ENCODE measurements at places on chromosomes 11 and 22.

GRCh38 chr11:69934861-69935494 lies 115.8 kb upstream of the FGF3 start:
- no peak overlapping the region for H3K4me3 ChIP-seq
- DNase-seq, result no peak
- H3K27me3 ChIP-seq, result peaks cover 4% of the 10 kb centered on the region
- no peaks in the 10 kb centered on the region for H3K36me3 ChIP-seq
- H3K27ac ChIP-seq, result no peak overlapping the region

DNA sequence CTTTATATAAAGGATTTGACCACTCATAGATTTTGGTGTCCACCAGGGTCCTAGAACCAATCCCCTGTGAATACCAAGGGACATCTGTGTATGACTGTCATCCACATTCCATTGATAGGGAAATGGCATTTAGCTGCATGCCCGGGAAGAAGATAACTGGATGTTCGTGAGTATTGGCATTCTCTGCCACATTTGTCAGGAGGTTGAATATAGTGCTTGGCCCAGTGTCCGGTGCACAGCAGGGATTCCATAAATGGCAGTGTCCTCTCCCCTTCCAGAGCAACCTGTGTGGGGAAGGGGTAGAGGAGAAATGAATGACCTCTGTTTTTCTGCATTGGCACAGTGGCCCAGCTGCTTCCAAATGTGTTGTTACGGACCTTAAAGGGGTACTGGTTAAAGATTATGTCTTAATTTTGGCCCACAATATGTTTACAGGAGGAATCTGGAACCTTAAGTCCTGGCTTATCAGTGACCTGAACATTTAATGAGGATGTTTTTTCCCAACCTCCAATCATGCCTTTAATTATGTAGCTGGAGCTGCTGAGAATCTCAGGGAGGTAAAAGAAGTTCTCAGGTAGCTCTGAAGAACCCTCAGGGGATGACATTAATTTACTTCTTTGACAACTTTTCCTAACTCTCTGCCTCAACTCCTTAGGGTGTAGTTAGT lies 33.6 kb upstream of the OR4B1 start:
- no peaks in the 10 kb centered on the region for H3K36me3 ChIP-seq
- no peak for DNase-seq
- no peaks in the 10 kb centered on the region for H3K27me3 ChIP-seq
- H3K27ac ChIP-seq, result no peak overlapping the region
- H3K4me1 ChIP-seq, result no peaks in the 10 kb centered on the region

- peaks cover 67% of the 10 kb centered on the region for H3K4me1 ChIP-seq
- H3K27ac ChIP-seq, result no peak overlapping the region
- no peak for DNase-seq
- H3K36me3 ChIP-seq, result no peaks in the 10 kb centered on the region
- no peak overlapping the region for H3K4me3 ChIP-seq
Measured at GRCh38 chr11:66133216-66133775, 63.2 kb downstream of the PACS1 start.

DNA sequence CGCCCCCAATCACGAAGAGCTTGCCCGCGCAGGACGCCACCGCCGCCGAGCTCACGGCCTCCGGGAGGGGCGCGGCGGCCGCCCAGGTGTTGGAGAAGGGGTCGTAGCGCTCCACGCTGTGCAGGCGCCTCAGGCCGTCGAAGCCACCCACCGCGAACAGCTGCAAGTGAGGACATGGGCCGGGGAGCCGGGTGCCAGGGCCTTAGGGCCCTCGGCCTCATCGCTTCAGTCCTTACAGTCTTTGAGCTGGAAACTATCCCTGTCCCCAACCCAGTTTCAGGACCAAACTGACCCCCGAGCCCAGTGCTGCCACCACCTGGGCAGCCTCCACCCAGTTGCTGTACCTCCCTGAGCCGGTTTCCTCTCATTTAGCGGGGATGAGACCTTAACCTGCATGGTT lies 7.6 kb downstream of the KLHL35 start:
- no peaks in the 10 kb centered on the region for H3K4me1 ChIP-seq
- peaks cover 2% of the 10 kb centered on the region for H3K27me3 ChIP-seq
- H3K4me3 ChIP-seq, result no peak overlapping the region
- DNase-seq, result no peak

GRCh38 chr11:86917589-86917988 lies 37.6 kb downstream of the FZD4 start:
- no peaks in the 10 kb centered on the region for H3K27me3 ChIP-seq
- no peak for DNase-seq
- no peaks in the 10 kb centered on the region for H3K36me3 ChIP-seq
- H3K4me3 ChIP-seq, result no peak overlapping the region
- no peak overlapping the region for H3K27ac ChIP-seq

GRCh38 chr11:102559839-102560238 lies 29.3 kb upstream of the MMP7 start:
- peak overlapping the region; percentile 65 for H3K27ac ChIP-seq
- no peak for DNase-seq
- peaks cover 56% of the 10 kb centered on the region for H3K4me1 ChIP-seq
- no peak overlapping the region for H3K4me3 ChIP-seq
- no peaks in the 10 kb centered on the region for H3K27me3 ChIP-seq

DNA sequence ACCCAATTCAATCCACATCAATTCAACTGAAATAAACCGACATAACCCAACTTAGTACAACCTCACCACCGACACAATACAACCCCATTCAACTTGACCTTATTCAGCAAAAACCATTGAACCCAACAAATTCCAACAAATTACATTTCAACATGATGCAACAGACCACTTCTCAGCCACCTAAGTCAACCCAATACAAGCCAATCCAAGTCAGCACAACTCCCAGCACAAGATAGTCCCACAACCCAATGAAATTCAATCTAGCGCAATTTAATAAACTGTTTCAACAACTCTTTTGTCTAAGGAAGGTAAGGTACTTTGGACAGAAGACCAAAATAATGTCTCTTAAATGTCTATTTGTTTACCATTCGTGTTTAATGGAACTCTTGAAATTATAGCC lies 226.0 kb downstream of the MIAT start:
- no peaks in the 10 kb centered on the region for H3K4me1 ChIP-seq
- H3K27ac ChIP-seq, result no peak overlapping the region
- H3K4me3 ChIP-seq, result no peak overlapping the region
- no peak for DNase-seq
- no peaks in the 10 kb centered on the region for H3K27me3 ChIP-seq
